ENCODE measurements at places on chromosomes 6 and 20.

DNA sequence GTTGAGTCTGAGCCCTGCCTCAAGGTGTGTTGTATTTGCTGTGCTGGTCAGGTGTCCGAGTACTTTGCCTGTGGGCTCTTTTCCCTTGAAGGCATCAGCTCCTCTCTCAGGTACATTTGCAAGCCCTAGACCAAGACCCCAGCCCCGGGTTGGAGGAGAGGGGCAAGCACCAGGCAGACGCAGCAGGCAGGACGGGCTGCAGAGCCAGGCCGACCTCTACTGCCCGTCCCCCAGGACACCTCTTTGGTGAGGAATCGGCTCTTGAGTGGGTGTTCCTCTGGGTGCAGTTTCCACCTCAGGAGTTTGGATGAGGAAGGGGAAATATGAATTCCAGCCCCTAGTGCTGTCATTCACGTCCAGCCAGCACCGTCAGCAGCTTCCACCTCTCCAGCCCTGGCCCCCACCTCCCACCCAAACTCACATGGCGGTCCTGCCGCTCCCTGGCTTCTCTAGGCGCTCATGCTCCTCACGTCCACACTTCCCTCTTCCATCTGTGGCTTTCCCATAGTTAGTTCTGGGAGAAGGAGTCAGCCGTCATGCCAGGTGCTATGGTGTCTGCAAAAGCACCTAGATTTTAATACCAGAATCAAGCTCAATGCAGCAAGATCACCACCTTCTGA lies 183.9 kb downstream of the DLL1 start:
- no peak for DNase-seq

DNA sequence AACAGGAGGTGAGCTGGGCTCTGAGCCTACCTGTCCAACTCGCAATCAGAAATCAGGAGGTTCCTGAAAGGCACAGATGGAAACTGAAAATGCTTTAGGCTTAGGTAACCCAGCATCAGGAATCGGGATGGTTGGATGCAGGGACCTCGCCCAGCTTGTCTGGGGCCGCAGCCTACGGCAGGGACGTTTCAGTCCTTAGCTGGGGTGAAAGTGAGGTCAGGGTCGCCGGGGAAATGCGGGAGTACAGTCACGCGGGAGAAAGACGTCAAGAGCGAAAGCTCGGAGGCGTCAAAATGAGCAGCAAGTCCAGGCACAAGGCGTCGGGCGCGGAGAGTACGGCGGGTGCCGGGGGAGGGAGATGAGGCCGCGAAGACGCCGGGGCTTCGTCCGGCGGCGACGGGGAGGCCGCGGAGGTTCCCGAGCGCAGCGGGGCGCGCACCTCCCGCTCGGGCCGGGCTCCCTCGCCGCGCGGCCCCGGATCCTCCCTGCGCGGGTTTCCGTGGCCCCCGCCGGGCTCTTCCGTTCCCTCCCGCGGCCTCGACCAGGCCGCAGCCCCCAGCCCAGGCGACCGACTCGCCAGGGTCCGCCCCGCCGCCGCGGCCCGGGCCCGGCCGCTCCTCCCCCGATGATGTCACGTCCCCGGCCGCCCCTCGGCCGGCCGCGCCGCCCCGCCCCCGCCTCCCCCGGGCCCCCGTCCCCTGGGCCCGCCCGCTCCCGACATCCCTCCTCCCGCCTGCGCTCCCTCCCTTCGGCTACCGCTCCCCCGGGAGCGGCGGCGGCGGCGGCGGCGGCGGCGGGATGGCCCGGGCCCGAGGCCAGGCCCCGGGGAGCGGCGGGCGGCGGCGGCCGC lies at the start of gene EBF4:
EBF4 (plus strand) TSS at position 745 of the 850 bp plus-strand sequence. CDS start 866 bp downstream, outside the sequence.
- DNase-seq = no peak

DNA sequence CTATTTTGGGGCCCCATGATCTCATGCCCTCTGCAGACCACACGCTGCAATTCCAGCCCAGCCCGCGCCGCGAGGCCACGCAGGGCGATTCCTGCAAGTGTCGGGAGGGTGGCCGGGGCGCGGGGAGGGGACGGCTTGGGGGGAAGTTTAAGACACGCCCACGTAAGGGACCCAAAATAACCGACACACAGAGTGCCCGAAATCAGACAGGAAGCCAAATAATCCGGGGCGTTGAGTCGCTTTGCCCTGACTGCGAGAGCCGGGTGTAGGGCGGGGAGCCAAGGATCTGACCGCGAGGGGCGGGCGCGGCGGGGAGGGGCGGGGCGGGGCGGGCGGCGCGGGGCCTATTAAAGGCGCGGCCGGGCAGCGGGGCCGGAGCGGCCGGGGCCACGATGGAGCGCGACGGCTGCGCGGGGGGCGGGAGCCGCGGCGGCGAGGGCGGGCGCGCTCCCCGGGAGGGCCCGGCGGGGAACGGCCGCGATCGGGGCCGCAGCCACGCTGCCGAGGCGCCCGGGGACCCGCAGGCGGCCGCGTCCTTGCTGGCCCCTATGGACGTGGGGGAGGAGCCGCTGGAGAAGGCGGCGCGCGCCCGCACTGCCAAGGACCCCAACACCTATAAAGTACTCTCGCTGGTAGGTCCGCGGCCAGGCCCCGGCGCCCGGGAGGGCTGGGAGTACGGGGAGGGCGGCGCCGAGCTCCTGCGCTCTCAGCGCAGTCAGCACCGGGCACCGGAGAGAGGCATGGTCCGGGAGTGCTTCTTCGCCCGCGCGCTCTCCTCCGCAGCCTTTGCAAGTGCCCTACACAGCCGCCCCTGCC lies at the start of gene ENPP1:
ENPP1 (plus strand) TSS at position 377 of the 816 bp plus-strand sequence; CDS start at position 393, 16 bp downstream.
- DNase-seq = no peak

GRCh38 chr20:31418307-31418706 lies 12.3 kb upstream of the DEFB121 start:
- DNase-seq = no peak

- DNase-seq = peak; percentile 74
These were observed 815.5 kb upstream of the SLC35B3 start for GRCh38 chr6:9250852-9251251.

GRCh38 chr6:91099479-91099878 lies 512.6 kb upstream of the MAP3K7 start:
- no peak for DNase-seq

DNA sequence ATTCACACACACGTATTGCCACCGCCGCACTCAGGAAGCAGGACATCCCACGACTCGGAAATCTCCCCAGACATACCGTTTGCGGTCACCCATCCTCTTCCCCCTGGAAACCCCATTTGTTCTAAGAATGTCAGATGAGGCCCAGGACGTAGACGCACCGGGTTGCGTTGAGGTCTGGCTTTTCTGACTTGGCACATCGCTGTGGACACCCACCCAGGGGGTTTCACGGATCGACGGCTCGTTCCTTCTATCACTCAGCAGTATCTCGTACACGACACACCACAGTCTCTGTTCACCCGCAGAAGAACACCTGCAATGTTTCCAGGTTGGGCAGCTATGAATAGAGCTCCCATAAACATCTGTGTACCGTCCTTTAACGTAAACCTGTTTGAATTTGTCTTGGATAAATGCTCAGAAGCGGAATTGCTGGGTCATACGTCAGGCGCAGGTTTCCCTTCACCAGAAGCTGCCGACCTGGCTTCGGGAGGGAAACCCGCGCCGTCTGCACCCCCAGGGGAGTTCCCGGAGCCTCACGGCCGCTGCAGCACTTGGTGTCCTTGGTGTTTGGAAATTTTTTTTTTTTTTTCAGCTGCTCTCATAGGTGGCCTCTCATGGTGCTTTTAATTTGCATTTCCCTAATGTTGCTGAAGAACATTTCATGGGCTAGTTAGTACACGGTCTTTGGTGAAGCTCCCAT lies 9.3 kb upstream of the EEF1A2 start:
- no peak for DNase-seq

GRCh38 chr6:144158133-144158532 lies 7.8 kb downstream of the STX11 start:
- no peak for DNase-seq

DNA sequence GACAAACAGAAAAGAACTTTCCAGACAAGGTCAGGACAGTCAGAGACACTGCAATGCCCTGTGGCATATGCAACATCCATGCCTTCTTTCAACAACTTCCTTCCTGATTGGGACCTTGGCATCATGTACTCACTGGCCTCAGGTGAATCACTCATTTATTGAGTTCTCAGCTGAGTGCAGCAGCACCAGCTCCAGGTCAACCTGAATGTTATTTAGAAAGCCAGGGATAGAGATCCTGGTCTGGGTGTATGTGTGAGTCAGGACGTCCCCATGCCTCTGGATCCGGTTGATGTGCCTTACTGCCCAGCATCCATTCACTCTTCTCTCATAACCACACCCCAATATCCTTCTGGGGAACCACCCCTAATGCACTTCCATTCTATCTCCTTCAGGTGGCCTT lies 54.4 kb downstream of the SNRNP48 start:
- DNase-seq = no peak

DNA sequence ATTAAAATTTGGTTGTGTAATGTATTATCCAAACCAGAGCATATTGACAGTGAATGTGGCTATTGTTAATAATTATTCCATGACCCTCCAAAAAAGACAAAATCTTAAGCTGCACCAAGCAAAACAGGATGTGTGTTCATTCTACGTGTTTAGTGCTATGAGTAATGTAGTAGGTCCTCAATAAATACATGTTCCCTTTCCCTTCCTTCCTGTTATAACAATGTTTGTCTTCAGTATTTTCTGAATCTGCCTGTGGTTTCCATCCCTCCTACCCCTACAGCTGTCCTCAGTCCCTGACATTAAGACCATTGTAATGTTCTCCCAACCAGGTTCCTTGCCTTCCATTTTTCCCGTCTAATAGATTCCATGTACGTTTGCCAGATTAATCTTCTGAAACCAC lies 163.8 kb downstream of the AIG1 start:
- no peak for DNase-seq

GRCh38 chr6:113610377-113610988 lies 246.7 kb upstream of the MARCKS start:
- no peak for DNase-seq

GRCh38 chr6:89270951-89271721 lies 44.0 kb downstream of the GABRR2 start:
- no peak for DNase-seq

DNA sequence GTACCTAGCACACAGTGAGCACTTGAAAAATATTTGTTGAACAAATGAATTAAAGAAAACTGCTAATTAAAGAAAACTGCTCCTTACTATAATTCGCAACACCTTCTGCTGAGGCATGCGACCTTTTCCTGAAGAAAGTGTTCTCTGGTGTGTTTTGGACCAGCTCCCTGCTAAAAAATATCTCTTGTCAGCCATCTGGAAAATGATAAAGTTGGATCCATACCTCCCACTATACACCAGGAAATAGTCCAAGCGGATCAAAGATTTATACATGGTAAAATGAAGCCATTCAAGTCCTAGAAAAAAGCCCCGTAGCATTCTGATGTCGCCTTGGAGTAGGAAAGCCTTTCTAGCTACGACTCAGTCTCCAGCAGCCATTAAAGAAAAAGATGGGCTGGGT lies 43.3 kb downstream of the OVOL2 start:
- DNase-seq = no peak

- no peak for DNase-seq
These were observed 12.8 kb downstream of the STK4 start for GRCh38 chr20:44979090-44979621.

DNA sequence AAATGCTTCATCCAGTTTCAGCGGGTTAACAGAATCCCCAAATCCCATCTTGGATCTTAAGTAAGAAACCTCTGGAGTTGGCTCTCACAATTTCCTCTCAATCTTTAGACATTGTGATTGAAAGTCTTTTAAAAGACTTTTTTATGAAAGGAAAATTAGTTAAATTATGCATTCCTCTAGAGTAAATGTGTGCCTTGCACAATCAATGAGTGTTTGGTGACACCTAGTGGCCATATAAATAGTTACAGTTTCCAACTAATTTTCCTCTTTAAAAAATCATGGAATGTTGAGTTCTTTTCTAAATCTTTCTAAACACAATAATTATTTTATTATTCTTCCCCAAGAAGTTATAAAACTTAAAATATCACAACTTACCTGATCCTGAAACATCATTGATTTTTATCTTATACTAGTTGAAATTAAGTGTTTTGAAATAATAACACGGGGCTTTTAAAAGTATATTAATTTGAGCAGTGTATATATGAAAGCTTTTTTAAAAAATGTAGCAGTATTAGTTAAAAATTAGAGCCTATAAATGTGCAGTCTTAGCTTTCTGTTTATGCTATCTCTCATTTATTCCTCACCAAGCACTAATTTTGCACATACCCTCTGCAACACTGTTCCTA lies 66.4 kb downstream of the PKHD1 start:
- peak; percentile 24 for DNase-seq

DNA sequence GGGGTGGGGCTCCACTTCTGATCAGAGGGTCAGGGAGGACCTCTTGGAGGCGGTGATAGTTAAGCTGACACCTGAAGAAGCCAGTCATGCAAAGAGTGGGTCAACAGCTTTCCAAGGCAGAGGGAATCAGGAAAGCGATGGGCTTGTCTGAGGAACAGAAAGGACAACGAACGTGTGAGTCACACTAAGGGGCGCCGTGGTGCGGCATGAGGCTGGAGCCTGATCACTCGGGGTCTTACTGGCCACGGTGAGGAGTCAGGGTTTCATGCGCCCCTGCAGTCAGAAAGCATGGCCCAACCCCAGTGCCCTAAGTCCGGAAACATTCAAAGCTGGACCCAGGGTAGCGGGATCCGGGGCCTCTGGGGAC lies 50.6 kb upstream of the SLC32A1 start:
- DNase-seq = no peak

- DNase-seq = no peak
These were observed 751.1 kb upstream of the MAP3K7 start for GRCh38 chr6:91337967-91338366.

DNA sequence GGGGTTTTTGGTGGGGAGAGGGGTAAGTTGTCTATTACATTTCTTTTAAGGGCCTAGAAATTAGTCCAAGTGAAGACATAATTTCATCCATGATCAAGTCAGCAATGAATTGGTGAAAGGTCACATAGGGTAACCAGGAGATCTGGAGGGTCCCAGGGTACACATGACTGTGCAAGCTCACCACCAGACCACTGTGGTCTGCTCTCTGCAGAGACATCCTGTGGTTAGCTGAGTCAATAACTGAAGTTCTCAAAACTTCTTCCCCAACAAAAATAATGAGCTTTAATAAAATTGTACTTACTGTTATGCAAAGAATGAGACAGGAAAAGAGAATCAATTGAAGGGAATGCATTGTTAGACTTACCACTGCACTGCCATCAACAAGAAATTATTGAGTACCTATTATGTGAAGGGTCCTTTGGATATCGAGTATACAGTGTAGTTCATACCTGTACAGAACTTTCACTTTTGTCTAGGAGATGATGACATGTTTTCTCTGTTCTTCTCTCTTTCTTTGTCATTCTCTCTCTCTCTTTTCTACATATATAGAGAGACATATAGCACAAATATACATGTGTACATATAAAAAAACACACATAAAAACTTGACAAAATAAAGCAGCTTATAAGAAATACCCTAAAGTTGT lies 209.8 kb downstream of the GJA1 start:
- no peak for DNase-seq

DNA sequence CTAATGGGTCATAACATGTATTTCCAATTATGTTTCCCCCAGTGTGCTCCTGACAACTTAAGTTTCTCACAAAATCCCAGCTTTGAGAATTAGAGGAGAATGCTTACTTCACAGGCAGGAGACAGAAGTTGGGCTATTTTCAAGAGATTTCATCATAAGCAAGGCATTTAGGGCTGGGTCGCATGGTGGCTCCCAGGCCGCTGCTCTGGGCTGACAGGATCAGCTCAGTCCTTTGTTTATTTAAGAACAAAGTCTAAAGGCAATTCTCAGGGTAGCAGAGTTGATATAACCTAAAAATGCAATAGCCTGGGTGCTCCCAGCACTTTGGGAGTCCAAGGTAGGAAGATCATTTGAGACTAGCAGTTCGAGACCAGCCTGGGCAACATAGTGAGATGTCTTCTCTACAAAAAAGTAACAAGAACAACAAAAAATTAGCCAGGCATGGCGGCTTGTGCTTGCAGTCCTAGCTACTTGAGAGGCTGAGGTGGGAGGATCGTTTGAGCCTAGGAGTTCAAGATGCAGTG lies 10.9 kb downstream of the FOXQ1 start:
- no peak for DNase-seq

- no peak for DNase-seq
These were observed 478.7 kb downstream of the MEI4 start for GRCh38 chr6:78131521-78131920.

All from NCI-H2029 treated with DMSO at 0.1 percent for 48 hours (cell line).